ENCODE measurements at places on chromosomes 3 and 15.

GRCh38 chr15:52699457-52699856, 20.3 kb upstream of the ATOSA start:
- no peak for DNase-seq

DNA sequence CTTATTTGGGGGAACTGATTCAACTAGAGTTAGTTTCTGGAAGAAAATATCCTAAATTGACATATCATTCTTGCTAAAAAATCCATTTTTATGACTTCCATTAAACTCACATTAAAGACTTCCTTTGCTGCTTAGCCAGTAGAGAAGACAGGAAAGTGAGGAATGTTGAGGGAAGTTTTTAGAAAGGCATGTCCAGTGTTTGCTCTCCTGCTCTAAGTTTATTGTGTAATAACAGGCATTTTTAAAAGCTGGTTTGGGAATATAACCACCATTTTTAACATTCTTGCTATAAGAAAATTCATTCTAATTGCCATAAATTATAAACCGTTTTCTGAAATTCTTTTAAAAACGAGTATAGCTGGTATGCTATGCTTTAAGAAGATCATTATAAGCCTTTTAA, 428.0 kb downstream of the RAP2B start:
- DNase-seq = no peak

DNA sequence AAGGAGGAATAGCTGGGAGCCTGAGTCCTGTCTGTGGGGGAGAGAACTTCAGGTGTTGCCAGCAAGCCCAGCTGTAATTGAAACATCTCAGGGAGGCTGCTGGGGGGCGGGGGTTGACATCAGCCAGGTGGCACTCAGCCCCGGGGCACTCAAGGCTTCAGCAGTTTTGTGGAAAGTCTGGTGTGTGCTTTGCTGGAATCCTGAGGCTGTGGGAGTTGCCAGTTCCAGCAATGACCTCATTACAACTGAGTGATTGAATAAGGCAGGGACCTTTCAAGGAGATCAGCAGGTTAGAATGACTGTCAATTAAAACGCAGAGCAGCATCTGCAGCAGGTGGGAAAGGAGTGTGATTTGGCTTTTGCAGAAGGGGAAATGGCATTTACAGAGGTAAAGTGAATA, 75.7 kb downstream of the FAM43A start:
- no peak for DNase-seq

DNA sequence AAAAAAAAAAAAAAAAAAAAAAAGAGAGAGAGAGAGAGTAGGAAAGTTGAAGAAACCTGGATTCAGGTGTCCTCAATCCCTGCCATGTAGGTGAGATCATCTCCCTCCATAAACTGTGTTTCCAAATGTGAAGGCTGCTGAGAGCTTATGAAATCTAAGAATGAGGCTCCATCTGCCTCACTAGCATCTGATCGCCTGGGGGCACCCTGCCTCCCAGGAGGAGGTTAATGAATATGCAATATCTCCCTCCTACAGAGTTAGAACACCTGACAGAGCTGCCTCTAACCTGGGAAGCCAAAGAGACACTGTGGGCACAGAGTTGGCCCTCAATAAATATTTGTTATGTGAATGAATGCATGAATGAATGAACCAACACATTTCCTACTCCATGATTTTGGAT, 23.8 kb upstream of the ZNF148 start:
- no peak for DNase-seq

GRCh38 chr3:146134348-146135117, 26.5 kb downstream of the PLOD2 start:
- no peak for DNase-seq

DNA sequence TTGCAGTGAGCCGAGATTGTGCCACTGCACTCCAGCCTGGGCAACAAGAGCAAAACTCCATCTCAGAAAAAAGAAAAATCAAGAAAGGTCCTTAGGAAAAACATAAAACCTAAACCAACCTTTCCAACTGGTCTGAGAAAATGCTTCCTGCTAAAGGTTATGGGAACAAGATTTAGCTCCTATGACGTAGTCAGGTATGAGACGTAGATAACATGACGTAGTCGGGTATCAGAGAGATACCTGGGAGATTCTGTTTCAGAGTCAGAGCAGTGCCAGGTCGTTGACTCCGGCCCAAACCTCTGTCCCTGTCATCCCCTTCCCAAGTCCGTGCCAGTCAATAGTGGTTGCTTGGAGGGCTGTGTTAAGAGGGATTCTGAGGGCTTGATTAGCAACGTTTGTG, 39.9 kb downstream of the LMCD1 start:
- DNase-seq = no peak

DNA sequence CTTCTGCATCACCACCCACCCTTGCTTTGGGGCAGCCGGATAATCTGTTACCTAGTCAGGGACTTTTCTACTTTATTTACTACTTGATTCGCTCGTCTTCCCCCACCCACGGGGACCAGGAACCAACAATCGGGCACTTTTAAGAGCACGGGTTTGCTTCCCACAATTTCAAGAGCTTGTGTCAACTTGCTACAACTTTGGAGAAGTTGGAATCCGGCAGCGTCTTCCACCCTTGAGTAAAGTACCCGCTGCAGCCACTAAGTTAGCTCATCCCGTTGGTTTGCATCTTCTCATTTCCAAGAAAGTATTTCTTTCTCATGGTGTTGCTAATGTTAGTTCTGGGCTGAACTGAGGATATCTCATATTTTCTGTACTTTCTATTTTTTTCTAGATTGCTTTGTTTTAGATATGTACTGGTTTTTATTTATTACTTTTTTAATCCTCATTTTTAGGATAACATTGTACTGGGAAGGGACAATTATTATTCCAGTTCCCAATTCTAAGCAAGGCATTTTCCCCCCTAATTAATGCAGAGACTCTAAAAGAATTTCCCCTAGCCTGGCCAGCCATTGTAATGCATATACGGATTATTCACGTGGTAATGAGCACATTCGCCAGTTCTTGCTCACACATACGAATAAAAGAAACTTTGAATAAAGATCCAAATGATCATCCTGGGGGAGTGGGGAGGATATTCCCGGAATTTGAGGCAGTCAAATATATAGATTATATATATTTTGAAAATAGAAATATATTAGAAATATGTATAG, 4.0 kb downstream of the SOX2 start:
- no peak for DNase-seq

DNA sequence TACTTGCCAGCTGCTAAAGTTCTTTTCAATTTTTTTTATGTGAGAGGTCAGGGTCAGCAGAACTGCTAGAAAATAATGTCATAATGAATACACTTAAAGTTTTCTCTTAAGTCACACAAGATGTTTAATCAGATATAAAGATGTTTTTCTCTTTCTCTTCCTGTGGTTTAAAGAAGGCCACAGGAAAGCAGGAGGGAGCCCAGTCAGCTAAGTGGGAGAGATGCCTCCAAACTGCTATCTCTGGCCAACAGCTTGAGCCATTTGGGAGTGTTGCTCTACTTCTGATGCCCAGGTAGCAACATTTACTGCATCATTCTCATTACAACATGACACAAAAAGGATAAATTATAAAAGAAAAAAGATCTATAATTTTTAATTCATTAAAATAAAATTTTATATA, 45.7 kb upstream of the NLGN1 start:
- no peak for DNase-seq

- no peak for DNase-seq
Measured at GRCh38 chr15:65115542-65115941, 542 bp upstream of the UBAP1L start.

- DNase-seq = no peak
Measured at GRCh38 chr15:82904574-82904973, 47.9 kb downstream of the HOMER2 start.

DNA sequence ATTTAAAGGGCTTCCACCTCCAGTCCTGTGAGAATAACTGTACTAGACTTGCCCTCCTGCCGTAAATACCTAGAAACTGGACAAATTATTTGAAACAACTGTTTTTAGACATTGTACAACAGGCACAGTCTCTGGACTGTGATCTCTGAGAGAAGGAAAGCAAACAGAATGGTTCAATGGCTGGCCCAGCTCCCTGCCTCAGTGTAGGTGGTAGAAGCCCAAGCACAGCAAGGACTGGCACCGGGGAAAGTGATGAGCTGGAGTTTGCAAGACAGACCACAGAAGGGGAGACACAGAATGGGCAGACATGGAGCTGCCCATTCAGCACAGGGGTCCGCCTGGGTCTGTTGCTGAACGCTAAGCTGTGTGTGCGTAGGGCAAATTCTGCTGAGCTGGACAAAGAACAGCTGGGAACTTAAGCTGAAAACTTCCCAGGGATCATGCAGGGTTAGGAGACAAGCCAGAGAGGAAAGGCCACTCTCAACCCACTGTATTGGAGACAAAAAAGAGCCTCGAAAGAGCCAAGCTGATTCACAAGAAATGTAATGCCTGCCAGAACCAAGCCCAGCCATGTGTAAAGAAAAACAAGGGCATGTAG, 52.6 kb upstream of the SEC61A1 start:
- no peak for DNase-seq

DNA sequence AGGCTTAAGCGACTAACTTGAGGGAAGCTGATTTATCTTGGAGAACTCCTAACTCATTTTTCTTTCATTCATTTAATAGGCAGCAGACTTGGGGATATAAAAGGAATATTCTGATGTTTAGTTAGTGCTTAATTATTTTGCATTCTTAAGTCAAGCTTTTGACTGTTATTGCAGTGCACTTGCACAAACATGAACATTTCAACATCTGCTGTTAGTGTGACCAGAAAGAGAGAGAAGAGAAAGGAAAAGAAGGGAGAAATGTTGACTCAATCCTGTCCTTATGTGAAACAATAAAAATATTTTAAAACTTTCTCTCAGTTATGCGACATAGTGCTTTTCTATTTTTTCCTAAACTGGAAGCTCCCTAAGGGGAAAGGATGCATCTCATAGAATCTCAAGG, 507.8 kb downstream of the LPP start:
- no peak for DNase-seq

DNA sequence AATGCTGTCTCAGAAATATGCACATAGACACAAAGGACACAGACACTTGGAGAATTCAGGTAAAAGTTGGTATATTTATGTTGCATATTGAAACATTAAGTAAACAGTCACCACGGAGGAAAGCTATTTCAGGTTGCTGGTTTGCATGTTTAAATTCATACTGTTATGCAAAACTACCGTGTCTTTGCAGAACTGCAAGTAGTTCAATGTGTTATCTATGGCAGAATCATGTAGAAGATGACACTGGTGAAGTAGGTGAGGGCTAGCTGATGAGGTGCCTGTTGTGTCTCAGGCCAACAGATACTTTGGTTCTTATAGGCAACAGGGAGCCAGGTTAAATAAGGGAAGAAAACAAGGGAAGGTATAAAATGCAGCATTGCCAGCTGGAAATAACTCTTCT, 511.3 kb downstream of the DIPK2A start:
- DNase-seq = no peak

- no peak for DNase-seq
Measured at GRCh38 chr3:52246264-52246620, 683 bp downstream of the PPM1M start.

- no peak for DNase-seq
Measured at GRCh38 chr3:83941990-83942745, 1016.6 kb upstream of the CADM2 start.

DNA sequence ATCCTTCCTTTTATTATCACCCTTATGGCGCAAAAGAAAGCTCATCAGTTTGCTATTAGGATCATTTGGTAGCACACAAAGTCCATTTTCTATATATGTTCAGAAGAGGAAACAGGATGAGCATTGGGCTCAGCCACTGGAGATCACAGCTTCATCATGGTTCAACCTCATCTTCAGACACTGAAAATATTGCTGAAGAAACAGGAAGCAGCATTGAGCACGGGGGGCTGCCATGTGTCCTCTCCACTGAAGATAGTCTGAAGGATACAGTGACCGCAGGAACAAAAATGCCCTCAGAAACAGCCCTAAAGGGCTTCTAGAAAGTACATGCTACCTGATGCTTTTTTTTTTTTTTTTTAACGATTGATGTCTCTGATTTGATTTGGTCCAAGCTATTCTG, 835.3 kb upstream of the CFAP20DC start:
- peak; percentile 11 for DNase-seq

DNA sequence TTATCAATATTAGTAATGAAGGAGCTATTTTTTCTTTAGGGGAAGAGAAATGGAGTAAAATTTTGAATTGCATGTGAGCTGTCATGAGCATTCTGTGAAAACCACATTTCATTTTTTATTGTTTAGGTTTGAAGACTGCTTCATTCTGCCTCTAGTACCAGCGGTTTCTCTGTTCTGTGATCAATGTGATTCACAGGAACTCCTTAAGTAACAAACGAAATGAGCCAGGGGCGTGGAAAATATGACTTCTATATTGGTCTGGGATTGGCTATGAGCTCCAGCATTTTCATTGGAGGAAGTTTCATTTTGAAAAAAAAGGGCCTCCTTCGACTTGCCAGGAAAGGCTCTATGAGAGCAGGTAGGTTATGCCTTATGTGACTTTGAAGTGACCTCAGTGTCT, 13.0 kb downstream of the NIPA2 start:
- DNase-seq = no peak

- DNase-seq = peak; percentile 84
Measured at GRCh38 chr3:24773798-24774197, 279.1 kb upstream of the THRB start.

GRCh38 chr3:11711876-11712275, 68.2 kb upstream of the VGLL4 start:
- no peak for DNase-seq

DNA sequence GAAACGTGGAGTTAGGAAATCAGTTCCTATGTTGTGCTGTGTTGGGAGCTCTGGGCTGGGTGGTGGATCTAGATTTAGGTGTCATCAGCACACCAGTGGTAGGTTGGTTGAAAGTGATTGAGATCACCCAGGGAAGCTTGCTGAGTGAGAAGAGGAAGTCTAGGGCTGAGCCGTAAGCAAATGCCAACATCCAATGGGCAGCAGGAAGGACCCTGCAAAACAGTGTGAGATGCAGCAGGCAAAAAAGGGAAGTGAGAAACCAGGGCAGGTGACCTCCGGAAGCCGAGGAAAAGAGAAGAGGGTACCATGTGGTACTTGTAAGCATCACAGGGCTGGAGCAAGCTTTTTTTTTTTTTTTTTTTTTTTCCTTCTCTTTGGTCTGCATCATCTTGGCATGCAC, 15.9 kb upstream of the COPG1 start:
- DNase-seq = peak; percentile 97

- DNase-seq = peak; percentile 48
Measured at GRCh38 chr3:129278966-129279906, 566 bp downstream of the HMCES start.

DNA sequence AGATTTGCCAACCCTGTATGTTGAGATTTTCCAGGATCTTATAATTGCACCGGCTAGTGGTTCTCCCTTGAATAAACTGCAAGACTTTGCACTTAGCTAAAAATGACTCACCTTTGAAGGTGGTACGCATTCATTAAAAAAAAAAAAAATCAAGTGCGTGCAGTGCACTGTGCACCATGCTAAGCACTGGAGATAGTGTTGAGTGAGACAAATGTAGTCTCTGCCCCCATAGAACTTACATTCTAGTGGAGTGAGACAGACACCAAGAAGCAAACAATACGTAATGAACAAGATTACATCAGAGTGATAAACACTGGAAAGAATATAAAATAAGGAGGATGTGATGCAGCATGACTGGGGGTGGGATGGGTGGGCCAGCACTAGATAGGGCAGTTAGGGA, 69.4 kb downstream of the ITPR1 start:
- no peak for DNase-seq

- no peak for DNase-seq
Measured at GRCh38 chr3:163776743-163777142, 1301.6 kb downstream of the SI start.
